ENCODE measurements at places on chromosomes 6 and 20. TPM values are rescaled to one million over a fixed set of nuclear protein-coding genes. Genes with fewer than 3 reads are reported as not detected.

DNA sequence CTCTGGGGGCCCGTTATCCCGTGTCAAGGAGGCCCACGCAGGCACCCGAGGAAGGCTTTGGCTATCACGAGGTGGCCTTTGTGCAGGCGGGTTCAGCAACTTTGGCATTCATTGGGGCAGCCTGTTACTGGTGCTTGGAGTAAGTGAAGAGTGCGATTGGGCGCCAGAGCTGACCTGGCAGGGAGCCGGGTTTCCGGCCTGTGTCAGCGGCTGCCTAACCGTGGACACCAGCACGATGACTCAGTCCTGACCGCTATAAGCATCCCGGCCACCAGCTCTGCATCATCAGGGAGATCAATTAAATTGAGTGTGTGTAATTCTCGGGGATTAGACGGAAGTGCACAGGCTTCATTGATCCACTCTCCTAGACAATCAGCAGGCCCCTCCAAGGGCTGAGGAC, 45.9 kb downstream of the CDH4 start:
- no peak for DNase-seq

The SLC26A8 gene
- not detected for polyA plus RNA-seq

GRCh38 chr6:128979071-128979470, 96.1 kb downstream of the LAMA2 start:
- DNase-seq: no peak

GRCh38 chr6:141486942-141487341, 645.8 kb upstream of the GJE1 start:
- no peak for DNase-seq

The ZNF341 gene
- 3.8 TPM for polyA plus RNA-seq

Data from A549 (cell line).